ENCODE measurements at places on chromosomes 12 and 14. TPM values are rescaled to one million over a fixed set of nuclear protein-coding genes. Genes with fewer than 3 reads are reported as not detected.

The NUP107 gene
- total RNA-seq: 14.9 TPM

The KRT6C gene
- total RNA-seq: not detected

The TAS2R13 gene
- 0.24 TPM for total RNA-seq

The ANKS1B gene
- 2.4 TPM for total RNA-seq

The PYGL gene
- 7.0 TPM for total RNA-seq

The SLC4A8 gene
- total RNA-seq: 1.1 TPM

The IKZF4 gene
- total RNA-seq: 3.9 TPM

The KCNA5 gene
- total RNA-seq: 74.6 TPM

The KLRK1 gene
- total RNA-seq: 0.59 TPM

The CCDC92 gene
- 39.2 TPM for total RNA-seq

- no peak for DNase-seq
These were observed 598 bp downstream of the UBE2N start for GRCh38 chr12:93441081-93441616.

GRCh38 chr12:3204730-3205531 is 127.8 kb downstream of the TSPAN9 start:
- DNase-seq: no peak

DNA sequence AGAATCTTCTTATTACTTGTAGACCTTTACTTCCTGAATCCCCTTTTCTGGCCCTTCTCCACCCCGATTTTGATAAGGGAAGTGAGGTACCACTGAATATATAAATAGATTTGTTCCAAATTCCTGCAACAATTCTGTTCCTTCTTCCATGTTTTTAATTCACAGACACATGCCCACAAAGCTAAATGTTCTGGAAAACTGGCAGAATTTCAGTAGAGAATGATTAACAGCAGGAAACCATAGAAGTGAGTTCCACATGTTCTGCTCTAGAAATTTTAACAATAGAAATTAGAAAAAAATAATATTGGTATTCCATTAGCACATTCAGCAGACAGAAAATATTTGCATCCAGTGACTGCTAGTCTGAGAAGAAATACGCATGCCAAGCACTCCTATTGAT is 139.6 kb downstream of the SLC2A13 start:
- DNase-seq: no peak

DNA sequence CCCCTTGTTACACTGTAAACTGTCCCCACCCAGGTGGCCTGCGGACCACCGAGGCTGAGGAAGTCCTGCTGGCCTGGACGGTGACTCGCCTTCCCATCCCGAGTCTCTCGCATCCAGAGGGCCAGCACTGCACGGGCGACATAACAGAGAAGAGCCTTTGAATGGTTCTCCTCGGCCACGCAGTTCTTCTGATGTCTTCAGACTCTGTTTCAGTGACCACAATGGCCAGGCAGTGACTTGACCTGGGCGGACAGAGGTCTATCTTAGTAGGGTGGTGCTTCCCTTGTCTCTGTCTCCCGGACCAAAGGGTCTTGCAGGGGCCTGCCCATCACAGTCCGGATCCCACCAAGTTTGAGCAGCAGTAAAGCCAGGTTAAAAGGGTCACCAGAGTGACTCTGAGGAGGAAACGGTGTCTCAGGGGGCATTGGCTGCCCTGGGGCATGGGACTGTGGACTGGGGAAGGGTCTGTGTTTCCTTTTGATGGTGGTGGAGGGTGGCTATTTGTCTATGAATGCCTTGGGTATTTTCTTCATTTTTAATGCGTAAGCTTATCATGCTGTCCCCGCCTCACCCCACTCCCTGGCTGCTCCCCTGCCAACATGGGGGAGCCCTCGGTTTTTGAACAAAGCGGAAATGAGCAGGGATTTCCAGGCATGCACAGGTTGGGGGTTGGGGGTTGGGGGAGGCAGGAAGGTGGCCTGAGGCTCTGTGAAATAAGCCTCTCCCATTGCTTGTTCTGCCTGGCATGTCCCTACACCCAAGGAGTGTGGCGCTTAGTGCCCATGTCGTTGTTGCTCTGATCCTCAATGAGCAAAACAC is 10.3 kb downstream of the KRT85 start:
- no peak for DNase-seq

GRCh38 chr14:26175658-26176057 is 422.2 kb downstream of the NOVA1 start:
- no peak for DNase-seq

DNA sequence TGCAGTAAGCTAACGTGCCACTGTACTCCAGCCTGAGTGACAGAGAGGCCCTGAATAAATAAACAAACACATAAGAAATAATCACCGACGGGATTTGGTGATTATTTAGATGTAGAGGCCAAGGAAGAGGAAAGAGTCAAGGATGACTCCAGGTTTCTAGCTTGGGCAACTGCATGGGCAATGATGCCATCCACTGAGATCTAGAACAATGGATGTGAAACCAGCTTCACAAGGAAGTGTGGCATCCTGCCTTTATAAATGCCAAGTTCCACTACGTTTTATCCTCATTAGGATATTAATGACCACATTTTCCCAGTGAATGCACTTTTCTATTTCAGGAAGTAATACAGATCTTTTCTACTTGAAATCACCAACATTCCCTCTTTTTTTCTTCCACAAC is 10.9 kb upstream of the PTGER2 start:
- no peak for DNase-seq

DNA sequence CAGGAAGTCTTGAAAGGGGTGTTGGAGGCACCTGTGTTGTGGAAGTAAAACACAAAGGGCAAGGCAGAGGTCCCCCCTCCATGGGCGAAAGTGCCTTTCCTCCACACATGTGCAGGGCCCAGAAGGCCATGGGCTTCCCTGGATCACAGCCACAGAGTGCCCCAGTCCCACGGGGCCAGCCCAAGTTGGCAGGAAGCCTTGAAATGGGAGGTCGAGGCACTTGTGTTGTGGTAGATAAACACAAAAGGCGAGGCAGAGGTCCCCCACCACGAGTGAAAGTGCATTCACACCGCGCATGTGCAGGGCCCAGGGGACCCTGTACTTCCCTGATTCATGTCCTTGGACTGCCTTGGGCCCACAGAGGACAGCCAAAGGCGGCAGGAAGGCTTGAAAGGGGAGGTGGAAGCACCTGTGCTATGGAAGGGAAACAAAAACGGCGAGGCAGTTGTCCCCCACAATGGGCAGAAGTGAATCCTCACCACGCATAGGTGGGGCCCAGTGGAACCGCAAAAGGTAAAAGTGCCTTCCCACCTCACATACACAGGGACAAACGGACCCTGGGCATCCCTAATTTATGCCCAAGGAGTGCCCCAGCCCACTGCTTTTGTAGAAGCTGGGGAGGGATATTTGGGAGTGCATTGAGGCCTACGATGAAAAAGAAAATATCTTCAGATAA is 585.4 kb downstream of the ALG10 start:
- DNase-seq: peak; percentile 54

DNA sequence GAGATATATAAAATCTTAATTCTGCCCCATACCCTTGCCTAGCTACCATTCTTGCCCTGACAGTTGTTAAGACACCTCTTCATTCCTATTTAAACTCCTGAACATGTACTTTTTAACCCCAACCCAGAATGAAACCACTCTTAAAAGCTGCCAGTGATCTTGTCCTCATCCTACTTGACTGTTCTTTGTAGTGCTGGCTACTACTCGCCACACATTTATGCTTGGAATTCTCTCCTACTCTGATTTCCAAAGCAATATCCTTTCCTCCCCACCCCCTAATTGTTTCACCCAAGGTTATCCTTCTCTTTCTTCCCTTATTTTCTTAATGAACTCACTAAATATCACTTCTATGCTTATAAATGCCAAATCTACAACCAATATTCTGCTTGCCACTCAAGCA is 4.1 kb downstream of the NFYB start:
- no peak for DNase-seq

DNA sequence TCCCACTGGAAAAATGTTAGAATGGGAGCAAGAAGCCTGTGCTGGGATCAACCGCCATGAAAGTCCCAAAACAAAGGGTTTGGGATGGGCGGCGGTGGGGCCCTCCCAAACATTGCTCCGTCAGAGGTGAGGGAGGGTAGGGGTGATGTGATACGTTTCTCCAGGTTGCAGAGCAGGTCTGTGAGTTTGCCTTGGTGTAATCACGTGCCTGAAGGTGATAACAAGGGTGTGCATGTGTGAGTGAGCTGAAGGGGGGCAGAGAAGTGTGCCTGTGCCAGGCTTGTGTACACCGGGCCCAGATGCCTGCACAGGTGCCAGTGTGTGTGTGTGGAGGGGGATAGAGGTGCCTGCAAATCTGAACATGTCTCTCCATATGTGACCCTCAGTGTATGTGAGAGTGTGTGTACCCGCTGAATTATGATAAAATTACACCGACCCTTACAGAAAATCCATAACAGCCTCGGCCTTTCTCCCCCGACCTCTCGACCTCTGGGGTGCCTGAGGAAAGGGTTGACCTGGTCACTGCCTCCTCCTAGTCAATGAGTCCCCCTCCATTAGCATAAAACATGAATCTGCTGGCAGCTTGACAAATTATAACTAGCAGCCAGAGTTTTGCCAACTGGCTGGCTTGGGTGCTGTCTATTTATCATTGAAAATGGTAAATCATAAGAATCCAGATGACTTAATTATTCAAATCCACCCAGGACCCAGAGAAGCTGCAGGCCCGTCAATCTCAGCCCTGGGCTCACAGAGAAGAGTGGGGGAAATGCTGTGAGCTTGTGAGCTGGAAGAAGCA is 55.6 kb downstream of the SMUG1 start:
- DNase-seq: no peak

- DNase-seq: peak; percentile 68
These were observed 2.6 kb downstream of the RNASE1 start for GRCh38 chr14:20799892-20800544.

DNA sequence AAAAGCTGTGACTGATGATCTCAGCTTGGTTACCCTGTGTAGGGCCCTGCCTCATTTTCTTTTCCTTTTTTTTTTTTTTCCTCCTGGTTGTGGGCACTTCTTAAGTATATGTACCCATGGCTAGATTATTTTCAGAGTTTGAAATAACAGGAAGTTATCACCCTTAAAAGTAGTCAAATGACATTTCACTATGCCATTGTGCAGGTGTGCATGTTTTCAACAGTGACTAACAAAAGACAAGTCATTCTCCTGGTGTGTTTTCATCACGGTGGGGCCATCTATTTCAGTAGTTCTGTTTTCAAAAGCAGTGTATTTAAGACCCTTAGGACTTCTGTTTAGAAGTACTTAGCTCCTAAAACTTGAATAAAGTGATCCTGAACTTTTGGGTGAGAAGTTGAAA is 15.0 kb downstream of the GABARAPL1 start:
- DNase-seq: no peak
